Activated CD4-positive, alpha-beta T cell treated with anti-CD3 and anti-CD28 coated beads, Interleukin-2, amount 10 ng/mL, durations not matched to agents 7 days and 5 days (primary cell): ENCODE measurements at places on chromosomes 4 and X. TPM values are rescaled to one million over a fixed set of nuclear protein-coding genes. Genes with fewer than 3 reads are reported as not detected.

The SAGE1 gene
- total RNA-seq: not detected

The KLKB1 gene
- total RNA-seq: 0.33 TPM

The BEX3 gene
- total RNA-seq: 5.4 TPM

The UGT2B10 gene
- total RNA-seq: not detected

The UBA1 gene
- 177 TPM for total RNA-seq

The CDX4 gene
- not detected for total RNA-seq

The UBL4A gene
- 47.3 TPM for total RNA-seq

The KCNE5 gene
- 0.17 TPM for total RNA-seq

The HTN3 gene
- not detected for total RNA-seq

The IL21 gene
- 1.0 TPM for total RNA-seq
